ENCODE measurements at places on chromosomes 6 and 20.

DNA sequence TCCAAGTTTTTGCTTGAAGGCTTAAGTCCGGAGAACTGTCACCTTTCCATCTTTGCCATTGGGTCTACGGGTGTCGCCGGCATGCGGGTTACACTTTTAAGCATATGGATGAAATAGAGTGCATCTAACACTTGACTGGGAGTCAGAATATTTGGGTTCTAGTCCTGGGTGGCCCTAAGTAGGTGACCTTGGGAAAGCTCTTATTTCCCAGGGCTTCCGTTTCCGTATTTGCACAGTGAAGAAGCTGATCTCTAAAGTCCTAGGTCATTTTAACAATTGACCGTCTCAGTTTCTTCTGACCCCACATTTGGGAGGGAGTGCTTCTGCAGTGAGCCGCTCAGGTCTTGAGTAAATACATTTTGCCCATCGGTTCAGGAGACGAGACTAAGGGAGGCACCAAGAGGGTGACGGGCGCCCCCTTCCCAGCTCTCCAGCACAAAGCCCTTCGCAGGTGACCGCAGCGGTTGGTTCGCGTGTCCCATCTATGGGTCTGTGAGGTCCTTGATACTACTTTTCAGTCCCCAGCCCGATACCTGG lies 651 bp upstream of the BLTP3A start:
- no peak for DNase-seq

- DNase-seq = no peak
Measured at GRCh38 chr20:57470212-57470522, 54.8 kb downstream of the CTCFL start.

- peak; percentile 70 for DNase-seq
Measured at GRCh38 chr6:28923318-28924102, at the start of gene TRIM27. TSS of gene TRIM27 (minus strand) at chr6:28923985. CDS start at chr6:28923632, 353 bp downstream.

DNA sequence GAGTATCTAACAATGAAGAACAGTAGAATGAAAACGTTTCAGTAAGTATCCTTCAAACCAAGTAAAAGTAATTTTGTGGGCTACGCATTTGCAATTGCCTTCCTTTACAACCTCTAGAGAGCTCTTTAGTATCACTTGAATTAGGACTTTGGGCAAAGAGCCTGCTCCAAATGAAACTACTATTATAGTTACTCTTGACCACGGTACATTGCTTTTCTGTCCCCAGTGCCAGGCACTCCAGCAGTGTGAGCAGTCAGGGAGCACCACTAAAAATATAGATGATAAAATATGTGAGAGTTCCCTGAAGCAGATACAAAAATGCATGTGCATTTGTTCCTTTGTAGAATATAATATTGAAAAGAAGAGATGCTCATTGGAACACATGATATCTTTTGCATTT lies 450.1 kb upstream of the MANEA start:
- DNase-seq = no peak

DNA sequence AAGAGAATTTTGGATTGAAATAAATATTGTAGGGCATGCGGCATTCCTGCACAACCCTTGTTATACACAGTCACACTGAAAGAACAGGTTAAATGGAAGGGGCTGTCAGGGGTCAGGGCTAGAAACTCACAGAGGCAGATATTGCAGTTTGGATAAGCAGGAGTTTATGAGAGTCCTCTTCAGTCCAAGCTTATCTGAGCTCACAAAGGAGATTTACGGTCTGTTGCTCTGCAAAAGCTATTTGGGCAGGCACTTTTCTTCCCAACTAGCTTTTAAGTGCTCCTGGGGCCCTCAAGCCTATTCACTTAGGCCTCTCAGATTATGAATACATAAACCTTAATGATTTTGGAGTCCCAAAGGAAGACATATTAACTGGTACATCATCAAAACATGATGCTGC lies 156.2 kb downstream of the SOX4 start:
- DNase-seq = no peak

DNA sequence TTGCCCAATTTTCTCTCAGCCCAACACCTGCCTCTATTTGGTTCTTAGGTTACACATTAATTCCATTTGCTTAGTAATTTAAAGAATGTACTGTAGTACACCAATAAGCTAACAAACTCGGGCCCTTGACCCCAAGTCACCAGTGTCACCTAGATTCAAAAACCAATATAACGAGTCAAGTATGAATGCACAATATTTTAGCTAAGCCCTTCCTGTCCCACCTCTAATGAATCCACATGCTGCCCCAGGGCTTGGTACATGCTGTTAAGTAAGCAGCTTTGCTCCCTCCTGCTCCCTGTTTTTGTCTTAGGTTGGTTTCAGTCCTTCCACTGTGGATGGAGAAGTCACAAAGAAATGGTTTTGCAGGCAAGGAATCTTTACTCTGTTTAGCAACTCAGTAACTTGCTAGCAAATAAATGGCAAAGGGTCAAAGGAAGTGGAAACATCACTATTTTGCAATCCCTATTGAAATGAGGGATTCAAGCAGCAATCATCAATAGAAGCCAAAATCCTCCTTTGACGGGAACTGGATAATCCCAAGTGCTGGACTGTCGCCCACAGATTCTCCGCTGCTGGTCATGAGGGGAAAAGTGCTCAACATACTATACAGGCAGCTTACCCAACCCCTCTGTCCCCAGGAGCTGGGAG lies 5.0 kb upstream of the MPC1 start:
- DNase-seq = no peak

GRCh38 chr20:38997622-38998021 lies 35.5 kb downstream of the DHX35 start:
- no peak for DNase-seq

GRCh38 chr20:9207253-9207652 lies 138.4 kb downstream of the PLCB4 start:
- no peak for DNase-seq

DNA sequence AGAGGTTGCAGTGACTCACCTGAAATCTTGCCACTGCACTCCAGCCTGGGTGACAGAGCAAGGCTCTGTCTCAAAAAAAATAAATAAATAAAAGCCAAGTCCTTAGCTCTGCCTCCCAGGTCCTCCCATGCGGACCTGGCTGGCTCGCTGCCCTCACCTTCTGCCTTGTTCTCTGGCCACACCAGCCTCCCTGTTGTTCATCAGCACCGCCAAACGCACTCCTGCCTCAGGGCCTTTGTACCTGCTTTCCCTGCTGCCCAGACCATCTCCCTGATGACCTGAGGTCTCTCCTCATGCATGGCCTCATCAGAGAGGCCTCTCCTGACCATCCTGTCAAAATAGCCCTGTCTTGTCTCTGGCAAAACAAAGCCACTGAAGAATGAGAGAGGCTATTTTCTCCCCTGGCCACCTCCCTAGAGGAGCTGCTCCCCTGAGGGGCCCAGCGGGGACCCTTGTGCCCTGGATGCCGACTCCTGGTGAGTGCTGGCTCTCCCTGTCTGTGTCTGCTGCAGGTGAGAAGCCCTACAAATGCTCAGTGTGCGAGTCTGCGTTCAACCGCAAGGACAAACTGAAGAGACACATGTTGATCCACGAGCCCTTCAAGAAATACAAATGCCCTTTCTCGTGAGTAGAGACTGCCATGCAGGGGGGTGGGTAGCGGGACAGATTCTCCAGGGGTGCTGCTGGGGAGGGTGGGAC lies 22.6 kb upstream of the CHMP4B start:
- no peak for DNase-seq

GRCh38 chr20:52150440-52151258 lies 40.9 kb downstream of the ZFP64 start:
- peak; percentile 34 for DNase-seq

DNA sequence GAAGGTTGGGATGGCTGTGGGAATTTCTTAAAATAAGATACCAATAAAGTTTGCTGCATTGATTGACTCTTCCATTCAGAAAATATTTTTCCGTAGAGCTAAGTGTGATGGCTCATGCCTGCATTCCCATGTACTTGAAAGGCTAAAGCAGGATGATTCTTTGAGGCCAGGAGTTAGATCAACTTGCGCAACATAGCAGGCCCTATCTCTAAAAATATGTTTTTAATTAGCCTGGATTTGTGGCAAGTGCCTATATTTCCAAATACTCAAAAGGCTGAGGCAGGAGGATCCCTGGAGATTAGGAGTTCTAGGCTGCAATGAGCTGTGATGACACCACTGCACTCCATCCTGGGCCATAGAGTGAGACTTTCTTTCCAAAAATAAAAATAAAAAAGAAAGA lies 431.2 kb upstream of the PTCHD4 start:
- DNase-seq = peak; percentile 75

GRCh38 chr20:21325296-21325695 lies 22.2 kb downstream of the XRN2 start:
- no peak for DNase-seq

DNA sequence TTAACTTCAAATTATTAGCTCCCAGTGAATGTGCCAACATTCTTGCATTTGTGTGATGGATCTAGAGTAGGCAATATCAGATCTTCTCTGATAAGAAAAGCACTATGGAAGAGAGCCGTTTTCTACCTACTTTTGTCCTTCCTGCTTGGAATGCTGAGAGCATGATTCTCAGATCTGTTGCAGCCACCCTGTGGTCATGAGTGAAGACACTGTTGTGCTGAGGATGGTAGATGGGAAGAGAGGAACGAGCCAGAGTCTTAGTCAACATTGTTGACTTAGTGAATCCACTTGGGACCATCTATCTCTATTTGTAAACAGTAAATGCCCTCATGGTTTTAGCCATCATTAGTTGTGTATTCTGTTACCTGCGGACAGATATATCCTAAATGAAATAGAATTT lies 202.6 kb downstream of the CD109 start:
- no peak for DNase-seq

DNA sequence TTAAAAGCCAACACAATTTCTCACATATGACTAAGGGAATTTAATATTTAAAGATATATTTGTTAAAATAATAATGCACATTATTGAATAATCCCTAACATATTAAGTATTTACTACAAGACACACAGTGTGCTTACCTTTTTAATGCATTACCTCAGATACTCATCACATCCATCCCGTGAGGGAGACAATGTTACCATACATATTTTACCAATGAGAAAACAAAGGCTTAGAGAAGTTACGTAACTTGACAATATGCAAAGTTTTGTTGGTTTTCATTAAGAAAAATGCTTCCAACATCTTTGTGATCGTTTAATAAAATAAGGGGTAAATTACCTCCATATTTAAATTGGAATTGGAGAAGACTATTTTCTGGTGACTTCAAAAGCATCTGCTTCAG lies 4.3 kb downstream of the IFNGR1 start:
- DNase-seq = no peak

DNA sequence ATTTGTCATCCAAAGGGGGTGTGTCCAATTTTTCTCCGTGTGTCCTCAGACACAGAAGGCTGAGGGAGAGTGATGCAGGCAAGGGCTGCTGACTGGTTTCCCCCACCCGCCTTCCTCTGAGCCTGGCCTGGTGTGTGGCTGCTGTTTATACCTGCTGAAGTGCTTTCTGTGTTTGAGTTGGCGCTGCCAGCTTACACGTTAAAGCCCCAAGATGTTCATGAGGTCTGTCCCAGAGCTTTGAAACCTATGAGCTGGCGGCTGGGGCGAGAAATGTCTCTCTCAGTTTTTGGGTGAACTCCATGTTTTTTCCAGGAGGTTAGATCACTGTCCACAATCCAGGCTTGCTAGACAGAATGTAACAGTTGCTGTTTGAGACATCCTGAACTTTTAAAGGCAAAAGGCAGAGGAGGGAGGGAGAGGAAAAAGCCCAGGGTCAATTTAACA lies 69.0 kb upstream of the CCN2 start:
- no peak for DNase-seq

DNA sequence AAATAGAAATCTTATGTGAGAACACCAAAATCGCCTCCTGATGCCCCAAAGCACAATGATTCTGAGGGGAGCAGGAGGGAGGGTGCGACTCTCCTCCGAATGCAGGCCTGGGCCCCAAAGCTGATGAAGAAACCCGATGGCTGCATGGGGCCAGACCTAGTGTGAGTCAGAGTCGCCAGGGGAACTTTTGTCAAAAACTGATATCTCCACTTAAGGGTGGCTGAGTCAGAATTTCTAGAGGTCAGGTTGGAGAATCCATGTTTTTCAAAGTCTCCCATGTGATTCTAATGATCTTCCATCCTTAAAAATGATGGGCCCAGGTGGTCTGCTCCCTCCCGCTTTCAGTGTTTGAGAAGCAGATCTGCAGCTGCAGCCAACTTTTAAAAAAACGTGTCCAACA lies 172.8 kb downstream of the BACH2 start:
- DNase-seq = no peak

GRCh38 chr6:41672816-41673703 lies 34.8 kb downstream of the MDFI start:
- no peak for DNase-seq

- DNase-seq = no peak
Measured at GRCh38 chr20:46963758-46964617, 69.3 kb downstream of the EYA2 start.

DNA sequence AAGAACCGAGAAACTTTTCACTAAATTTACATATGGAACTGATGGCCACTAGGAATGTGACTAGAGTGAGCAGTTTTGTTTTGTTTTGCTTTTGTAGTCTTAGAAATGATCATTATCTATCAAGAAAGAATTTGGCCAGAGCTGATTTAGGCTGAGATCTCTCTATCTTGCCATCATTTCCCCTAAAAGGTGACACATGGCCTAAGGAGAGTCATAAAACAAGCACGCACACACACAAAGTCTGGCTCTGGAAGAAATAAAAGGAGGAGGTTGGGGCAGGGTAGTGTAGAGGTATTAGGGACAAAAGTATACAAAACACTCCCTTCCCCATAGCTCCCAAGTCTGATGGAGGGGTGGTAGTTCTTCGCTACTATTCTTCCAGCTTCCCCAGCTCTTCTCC lies 56.4 kb downstream of the RIPOR2 start:
- no peak for DNase-seq

GRCh38 chr6:31453259-31453658 lies 44.7 kb upstream of the MICB start:
- DNase-seq = no peak

DNA sequence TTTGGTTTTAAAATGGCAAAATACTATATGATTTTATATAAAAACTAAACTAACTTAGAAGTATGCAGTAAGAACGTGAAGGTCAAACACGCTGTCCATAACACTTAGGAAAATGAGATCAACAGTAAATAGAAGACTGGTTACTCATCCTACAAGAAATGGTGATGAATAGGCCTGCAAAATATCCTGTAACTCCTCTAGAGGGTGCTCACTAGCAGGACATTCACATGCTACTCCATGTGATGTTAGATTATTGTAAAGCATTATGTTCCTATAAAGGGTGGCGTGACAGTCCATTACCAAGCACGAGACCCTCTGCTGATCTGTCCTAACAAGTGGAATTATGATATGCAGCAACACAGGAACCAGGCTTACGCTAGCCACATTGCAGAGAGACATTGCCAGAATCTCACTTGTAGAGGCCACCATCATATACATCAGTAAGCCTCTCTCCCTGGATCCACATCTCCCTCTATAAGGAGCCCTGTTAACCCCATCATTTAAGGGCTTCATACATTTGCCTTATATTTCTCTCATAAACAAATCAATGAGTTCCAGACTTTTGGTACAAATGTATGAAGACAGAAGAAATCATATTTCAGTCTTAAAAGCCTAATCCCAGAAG lies 18.0 kb upstream of the DEFB129 start:
- peak; percentile 56 for DNase-seq

GRCh38 chr20:55269913-55270312 lies 735.4 kb downstream of the CBLN4 start:
- no peak for DNase-seq

- DNase-seq = no peak
Measured at GRCh38 chr6:6711832-6712448, 123.4 kb downstream of the LY86 start.

GRCh38 chr20:44543358-44543757 lies 21.5 kb upstream of the SERINC3 start:
- no peak for DNase-seq
